ENCODE measurements at places on chromosomes 1 and 21.

DNA sequence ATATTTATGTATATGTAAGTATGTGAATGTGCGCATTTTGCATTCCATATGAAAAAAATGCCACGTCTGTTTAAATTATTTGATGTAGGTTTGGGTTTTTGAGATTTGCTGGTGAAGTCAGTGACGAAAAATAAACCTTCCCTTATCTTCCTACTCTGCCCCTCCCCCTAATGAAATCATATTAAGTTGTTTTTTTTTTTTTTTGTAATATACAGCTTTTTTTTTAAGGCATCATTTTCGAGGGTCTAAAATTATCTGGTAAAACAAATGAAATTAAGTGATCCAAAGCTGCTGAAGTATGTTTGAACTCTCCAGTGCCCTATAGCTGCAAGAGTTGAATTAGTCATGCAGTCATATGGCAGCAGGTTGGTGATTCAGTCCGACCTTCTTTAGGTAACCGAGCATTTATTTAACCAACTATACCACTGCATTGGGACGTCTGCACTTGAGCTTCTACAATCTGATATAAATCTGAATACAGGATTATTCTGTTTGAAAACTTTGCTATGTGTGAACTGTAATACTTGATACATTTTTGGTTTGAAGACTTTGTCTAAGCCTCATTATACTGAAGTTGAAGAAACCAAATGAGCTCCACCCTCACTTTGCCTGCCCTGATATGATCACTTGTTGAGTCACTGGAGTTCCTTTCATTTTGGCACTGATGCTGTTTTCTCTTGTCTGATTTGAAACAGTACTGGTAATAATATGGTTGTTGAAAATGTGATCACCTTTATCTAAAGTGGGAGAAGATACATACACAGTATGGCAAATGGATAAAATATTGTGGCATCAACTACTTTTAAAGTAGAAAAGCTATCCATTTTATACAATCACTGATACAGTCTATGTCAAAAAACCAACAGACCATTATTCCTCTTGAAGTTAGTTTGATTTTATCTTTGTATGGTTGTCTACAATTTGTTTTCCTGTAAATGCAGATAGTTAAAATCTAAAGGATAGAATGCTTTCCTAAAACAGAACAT lies 11.7 kb downstream of the PDIK1L start:
- DNase-seq: no peak

- no peak for DNase-seq
These were observed 99.0 kb upstream of the RAB4A start for GRCh38 chr1:229171934-229172333.

DNA sequence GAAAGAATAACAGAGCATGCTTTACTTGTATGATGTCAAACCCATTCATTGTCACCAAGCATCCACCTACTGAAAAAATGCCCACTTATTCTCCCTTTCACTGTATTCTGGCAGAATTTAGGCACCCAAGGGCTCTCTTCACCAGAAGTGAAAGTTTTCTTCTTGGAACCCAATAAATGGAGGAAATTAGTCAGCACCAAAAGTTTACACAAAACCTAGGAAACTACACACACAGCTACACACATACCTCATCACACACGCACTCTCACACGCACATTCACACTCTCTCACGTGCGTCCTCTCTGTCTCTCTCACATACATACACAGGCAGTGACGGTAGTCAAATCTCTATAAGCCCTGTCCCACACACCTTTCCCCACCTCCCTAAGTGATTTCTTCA lies 37.6 kb downstream of the MCOLN2 start:
- no peak for DNase-seq

GRCh38 chr1:52631759-52632331 lies 1.1 kb upstream of the SHISAL2A start:
- no peak for DNase-seq

- no peak for DNase-seq
These were observed 101.8 kb downstream of the TGFBR3 start for GRCh38 chr1:91784191-91784590.

DNA sequence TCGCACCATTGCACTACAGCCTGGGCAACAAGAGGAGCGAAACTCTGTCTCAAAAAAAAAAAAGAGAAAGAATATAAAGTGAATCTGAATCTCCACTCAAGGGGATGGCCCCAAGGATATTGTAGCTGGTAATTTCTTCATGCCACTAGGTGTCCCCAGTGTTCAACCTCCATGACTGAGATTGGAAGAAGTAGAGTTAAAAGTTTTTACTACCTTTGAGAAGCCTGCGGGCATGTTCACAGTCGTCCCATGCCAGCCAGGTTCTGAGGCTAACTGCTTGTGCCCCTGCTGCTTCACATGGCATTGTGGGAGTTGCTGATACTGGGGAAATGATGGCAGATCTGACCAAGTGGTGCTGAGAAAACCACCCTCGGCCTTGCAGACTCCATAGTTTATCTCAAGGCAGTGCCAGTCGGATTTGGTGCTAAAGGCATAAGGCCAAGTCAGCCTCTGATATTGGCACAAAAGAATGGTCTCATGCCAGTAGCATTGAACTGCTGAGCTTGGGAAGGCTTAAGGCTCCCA lies 10.8 kb upstream of the SHISA4 start:
- DNase-seq: no peak

DNA sequence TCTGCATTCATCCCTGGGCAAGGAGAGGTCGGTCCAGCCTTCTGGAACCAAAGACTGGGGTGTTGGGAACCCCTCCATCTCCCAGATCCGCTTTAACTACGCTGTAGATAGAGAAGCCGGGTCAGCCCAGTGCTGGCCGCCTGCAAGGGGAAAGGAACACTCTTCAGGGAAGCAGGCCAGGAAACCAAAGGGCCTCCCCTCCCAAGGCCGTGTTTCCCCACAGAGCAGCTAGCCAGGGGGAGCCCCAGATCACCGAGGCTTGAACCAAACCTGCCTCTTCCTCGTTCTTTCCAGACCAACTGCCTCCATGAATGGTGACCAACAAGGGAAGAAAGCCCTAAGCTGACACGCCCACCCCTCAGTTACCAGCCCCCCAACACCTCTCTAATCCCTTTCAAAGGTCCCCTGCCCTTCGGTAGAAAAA lies 1.2 kb upstream of the CHD5 start:
- no peak for DNase-seq

DNA sequence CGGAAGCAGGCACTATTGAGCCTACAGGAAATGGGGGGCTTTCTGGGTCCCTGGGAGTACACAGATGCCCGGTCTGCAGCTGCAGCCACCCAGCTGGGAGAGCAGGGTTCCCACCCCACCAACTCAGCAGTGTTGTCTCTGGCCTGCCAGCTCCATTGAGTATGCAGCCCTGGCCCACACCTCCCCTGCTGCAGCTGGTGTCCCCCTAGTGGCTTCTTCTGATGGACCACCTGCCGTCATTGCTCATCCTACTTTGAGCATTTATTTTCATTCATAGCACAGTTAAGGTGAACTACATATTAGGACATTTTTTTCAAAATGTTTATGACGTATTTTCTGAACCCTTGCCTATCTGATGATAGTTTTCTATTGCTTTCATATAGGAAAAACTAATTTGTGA lies 189.8 kb upstream of the LYPLAL1 start:
- no peak for DNase-seq

GRCh38 chr1:35854989-35855700 lies 27.9 kb upstream of the AGO1 start:
- DNase-seq: no peak

DNA sequence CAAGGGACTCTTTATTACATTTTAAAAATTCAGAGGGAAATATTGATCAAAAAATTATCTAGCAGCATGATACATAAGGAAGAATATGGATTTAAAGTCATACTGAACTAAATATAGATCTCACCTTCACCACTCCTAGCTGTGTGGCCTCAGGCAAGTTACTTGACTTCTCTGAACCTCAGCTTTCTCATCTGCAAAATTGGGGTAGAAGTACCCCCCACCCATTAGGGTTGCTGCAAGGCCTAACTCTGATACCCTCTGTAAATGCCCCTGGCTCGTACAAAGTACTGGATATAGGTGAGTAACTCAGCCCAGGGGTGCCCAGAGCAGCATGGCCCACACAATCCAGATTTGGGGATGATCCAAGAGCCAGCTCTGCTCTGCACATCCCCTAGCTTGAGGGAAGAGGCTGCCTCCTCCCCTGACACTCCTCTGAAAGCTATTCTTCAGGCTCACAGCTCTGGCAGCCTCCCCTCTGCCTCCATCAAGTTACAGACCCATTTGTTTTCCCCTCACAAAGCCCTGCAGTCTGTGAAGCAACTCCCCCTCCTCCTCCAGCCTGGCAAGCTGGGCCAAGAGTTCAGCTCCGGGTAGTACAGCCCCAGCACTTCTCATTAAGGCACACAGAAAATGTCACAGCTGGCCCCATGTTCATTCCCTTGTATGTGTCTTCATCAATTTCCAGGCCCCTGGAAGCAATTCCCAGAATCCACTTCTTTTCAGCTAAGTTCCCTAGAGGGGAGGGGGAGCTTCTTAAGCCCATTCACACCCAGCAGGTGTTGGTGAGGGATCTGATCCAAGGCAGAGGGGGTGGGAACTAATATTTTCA lies 143.7 kb downstream of the PLPP3 start:
- no peak for DNase-seq

DNA sequence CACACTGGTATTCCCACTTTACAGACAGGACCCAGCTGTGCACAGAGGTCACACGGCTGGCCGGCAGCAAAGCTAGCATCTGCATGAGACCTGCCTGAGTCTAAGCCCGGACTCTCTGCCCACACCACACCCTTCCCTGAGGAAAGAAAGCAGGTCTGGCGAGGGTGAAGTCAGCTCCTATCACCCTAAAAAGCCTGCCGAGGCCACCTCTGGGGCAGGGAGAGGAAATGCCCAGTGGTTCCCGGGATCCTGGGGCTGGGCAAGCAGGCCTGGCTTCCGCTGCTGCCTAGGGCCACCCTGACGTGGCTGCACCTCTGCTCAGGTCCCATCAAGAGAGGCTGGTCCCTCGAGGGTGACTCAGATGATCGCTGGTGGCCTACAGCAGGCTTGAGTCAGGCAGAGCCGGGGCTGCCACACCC lies 42.2 kb downstream of the RAP1GAP start:
- DNase-seq: no peak

GRCh38 chr1:61253912-61254633 lies 171.7 kb downstream of the NFIA start:
- no peak for DNase-seq

DNA sequence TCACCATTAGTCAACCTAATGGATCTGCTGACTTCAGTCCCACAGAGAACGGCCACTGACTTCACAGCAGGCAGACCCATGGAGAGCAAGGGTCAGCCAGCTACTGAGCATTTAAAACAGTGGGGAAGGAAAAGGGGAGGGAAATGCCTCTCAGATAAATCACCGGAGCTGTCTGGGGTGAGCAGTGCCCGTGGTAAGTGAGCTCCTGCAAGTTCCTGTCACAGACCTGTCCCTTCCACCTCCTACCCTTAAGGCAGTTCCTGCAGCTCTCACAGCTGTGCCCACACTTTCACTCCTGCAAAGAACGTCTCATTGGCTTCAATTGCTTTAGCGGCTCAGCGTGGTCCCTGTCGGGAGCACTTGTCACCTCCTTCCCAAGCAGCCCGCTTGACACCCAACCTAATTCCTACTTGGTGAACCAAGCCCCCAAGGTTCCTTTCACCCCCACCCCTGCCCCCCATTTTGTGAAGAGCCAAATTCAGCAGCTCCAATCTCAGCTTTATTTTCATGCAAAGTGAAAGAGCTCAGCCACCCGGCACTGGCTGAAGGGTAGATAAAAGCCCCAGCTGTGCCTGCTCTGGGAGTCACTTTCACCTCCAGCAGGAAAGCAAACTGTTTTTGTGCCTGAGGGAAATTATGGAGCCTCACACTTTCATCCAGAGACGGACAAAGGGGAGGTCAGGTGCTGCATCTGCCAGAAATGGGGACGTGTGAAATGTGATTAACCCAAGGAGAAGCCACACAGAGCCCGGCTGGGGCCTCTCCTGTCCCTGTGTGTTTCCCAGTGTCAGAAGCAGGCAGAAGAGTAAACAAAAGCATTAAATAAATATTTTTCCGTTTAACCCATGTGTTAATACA lies 306.2 kb downstream of the TTLL7 start:
- DNase-seq: no peak

GRCh38 chr1:21217812-21218596 lies 41.3 kb upstream of the EIF4G3 start:
- DNase-seq: no peak

GRCh38 chr1:202807926-202808757 lies at the start of gene KDM5B:
KDM5B (minus strand) TSS chr1:202808421; CDS start chr1:202808305, 116 bp downstream.
- DNase-seq: peak; percentile 33

DNA sequence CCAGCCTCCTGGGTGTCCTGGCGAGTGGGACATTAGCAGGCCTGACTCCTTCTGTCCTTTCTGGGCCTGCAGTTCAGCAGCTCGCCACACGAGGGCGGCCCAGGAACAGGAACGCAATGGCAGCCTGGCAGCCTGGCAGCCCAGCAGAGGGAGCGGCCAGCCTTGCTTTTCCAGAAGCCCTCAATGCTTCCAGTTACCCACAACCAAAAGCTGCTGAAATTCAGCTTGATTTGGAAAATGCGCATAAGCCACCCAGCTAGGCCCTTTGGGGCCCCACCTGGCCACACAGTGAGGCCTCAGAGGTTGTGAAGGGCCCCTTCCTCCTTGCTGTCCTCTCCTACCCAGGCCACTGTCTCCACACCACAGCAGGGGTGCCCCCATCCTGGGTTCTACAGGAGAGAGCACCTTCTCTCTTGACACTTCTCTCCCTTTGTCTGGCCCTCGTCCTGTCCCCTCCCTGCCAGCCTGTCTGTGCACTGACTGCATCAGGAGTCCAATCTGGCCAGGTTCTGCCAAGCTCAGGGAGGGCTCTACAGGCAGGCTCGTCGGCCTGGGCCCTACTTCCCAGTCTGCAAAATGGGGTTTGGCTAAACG lies 103.4 kb upstream of the VAMP3 start:
- DNase-seq: peak; percentile 62

DNA sequence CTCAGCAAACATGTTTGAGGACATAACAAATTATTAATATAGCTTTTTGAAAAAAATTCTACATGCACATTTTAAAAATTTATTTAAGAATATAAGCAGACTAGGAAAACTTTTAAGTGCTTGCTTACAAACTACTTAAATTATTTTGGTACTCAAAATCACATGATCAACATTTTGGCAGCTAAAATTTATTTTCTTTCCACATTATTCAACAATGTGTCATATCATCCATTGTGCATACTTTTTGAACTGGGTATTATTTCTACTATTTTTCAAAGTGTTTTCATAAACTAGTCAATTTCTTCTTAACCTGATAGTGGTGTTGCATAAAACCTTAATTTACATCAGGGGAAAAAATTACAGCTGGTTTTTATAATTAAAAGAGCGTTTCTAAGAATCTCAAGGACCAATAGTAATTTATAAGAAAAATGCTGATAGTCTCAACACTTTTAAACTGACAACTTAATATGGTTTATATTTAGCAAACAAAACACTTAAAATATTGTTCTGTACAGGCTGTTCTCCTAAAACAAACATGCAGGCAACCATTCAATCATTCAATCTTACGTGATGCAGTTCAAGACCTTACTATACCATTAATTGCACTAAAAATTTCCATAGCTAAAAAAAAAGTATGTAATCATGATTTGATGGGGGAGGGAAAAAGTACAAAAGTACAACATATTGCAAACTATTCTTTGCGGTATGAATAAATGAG lies 105.0 kb downstream of the GPATCH2 start:
- no peak for DNase-seq

All from stimulated activated CD8-positive, alpha-beta memory T cell treated with anti-CD3 and anti-CD28 coated beads, Interleukin-4, amount 100 ng/mL, for 1 hour (primary cell).